ENCODE measurements at places on chromosomes 7 and 10.
A peak's percentile ranks its signal among the peaks of the same experiment; 100 is the strongest.

- no peak for DNase-seq
Observed at GRCh38 chr7:8378349-8379019, 54.9 kb upstream of the NXPH1 start.

- no peak for DNase-seq
Observed at GRCh38 chr10:114678820-114679219, 20.7 kb upstream of the ABLIM1 start.

DNA sequence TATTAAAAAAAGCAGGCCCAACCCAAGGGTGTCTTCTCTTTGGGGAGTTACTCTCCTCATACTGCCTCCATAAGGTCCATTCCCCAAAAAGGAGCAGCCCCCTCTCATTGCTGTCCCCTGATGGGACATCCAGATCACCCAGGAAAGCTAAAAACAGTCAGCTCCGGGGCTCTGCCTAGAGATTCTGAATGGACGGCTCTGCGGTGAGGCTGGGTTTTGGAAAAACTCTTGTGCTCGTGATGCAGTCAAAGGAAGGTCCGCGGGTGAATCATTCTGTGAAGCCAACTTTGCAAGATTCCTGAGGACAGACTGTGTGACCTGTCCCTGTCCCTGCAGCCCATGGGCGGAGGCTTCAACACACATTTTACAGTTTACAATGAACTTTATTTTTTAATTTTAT lies 351.5 kb downstream of the TYW1 start:
- no peak for DNase-seq

- DNase-seq = no peak
Observed at GRCh38 chr7:56007167-56007652, 42.8 kb downstream of the NIPSNAP2 start.

GRCh38 chr7:125830743-125831142 lies 901.1 kb upstream of the POT1 start:
- no peak for DNase-seq

DNA sequence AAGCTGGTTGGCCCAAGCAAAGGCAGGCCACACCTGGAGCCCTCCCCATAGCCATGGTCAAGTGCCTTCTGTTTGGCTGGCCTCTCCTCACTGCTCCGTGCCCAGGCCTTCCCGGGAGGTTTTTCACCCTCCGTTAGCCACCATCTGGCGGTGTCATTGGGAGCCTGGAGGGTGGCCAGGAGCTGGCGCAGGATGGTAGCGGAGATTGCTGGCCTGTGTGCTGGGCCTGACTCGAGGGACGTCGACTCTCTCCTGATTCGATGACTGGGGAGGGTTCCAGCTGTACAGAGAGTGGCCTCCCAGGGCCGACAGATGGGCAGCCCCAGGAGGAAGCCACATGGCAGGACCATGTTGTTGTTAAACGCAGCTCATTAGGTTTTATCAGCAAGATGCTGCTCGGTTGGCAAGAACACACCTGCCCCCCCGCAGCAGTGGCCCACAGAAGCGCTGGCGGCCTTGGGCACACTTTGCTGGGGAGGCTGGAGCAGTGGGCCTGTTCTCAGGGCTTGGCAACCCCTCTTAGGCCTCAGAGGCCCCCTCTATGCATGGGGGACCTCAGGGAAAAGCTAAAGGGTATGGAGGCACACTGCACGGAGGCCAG lies 64.0 kb upstream of the CACUL1 start:
- DNase-seq = no peak

DNA sequence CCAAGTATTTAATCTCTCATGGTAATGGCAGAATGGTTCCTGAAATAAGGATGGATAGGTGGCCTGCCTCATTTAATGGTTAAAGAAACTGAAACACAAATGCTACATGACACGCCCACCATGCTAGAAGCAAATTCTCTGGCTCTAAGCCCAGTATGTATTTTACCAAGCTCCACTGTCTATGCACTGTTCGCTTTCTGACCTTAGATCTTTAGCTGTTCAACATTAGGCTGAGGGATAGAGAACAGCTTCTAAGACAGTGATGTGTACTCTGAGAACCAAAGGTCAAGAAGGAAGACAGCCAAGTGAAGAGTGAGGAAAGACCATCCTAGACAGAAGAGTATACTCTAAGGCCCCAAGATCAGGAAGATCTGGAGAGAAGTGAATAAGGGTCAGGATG lies 26.6 kb downstream of the FAM3C start:
- peak; percentile 51 for DNase-seq

GRCh38 chr10:110033701-110034235 lies 26.0 kb downstream of the ADD3 start:
- DNase-seq = no peak

GRCh38 chr7:131040467-131040932 lies 287.2 kb upstream of the MKLN1 start:
- DNase-seq = peak; percentile 69

DNA sequence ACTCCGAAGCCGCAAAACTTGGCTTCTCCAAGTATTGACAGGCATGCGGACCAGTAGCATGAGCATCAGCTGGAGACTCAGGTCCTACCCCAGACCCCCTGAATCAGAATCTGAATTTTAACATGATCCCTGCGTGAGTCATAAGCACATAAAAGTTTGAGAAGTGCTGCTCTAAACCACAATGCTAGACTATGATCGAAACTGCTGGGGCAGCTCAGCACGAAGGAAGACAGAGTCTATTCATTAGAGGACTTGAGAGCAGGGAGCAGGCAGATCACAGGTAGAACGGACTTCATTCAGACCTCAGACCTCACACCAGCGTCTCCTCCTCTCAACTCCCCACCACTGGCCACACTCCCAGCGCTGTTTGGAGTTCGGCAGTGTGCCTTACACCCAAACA lies 16.9 kb downstream of the CAMK2G start:
- peak; percentile 68 for DNase-seq

DNA sequence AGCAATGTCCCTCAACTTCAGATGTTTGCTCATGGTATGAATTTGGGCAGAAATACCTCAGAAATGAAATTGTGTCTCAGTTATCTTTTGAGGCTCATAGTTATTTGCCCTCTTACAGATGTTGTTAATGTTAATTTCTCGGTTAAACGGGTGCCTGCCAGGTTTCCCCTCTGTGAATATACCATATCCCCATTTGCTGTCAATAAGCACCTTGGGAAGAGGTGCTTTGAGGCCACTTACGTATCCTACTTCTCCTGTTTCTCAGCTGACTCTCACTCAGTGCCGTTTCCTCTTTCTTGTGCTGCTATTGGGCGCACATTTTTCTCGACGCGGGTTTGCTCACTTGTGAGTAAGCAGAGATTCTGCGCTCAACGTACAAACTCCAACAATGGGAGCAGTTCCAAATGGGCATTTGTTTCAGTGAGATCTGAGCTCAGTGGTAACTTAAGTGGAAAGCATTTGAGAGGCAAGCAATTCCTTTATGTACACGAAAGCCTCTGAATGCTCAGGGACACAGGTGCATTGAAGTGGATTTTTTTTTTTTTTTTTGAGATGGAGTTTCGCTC lies 34.8 kb upstream of the JAKMIP3 start:
- no peak for DNase-seq

- no peak for DNase-seq
Observed at GRCh38 chr7:14242175-14242574, 252.7 kb upstream of the ETV1 start.

- DNase-seq = no peak
Observed at GRCh38 chr7:137976696-137977095, 25.2 kb downstream of the CREB3L2 start.

- no peak for DNase-seq
Observed at GRCh38 chr7:72416846-72417245, 4.7 kb upstream of the CALN1 start.

DNA sequence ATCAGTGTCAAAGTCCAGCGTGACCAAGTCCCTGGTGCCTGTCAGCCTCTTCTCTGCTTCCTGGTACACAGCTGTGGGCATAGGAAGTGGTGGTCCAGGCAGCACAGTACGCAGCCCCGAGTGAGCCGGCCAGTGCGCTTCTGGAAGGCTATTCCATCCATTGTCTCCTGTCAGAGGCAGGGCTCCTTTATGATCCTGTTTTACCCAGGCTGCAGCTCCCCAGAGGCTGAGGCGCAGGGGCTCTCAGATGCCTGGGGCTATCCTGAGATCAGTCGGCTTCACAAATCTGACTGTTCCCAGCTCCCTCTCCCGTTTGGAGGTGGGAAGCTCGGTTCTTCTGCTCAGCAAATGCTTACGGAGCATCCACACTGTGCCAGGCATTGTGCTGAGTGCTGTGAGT lies 70.3 kb downstream of the LANCL2 start:
- no peak for DNase-seq

DNA sequence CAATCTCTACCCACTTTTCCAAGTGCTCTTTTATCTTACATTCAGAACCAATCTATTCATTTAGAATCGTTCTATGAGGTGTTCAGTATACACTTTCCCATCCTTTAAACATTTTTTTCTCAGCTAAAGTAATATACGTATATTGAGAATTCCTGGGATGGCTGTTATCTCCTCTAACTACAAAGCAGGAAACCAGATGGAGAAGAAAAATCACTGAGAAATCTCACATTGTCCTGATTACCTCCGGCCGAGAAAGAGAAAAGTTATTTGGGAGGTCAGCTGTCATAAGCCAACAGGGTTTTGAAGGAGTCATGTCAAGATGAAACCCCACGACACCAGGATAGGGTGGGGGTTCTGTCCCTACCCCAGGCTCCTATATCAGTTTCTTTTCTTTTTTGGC lies 99.2 kb upstream of the KDM7A start:
- DNase-seq = no peak

DNA sequence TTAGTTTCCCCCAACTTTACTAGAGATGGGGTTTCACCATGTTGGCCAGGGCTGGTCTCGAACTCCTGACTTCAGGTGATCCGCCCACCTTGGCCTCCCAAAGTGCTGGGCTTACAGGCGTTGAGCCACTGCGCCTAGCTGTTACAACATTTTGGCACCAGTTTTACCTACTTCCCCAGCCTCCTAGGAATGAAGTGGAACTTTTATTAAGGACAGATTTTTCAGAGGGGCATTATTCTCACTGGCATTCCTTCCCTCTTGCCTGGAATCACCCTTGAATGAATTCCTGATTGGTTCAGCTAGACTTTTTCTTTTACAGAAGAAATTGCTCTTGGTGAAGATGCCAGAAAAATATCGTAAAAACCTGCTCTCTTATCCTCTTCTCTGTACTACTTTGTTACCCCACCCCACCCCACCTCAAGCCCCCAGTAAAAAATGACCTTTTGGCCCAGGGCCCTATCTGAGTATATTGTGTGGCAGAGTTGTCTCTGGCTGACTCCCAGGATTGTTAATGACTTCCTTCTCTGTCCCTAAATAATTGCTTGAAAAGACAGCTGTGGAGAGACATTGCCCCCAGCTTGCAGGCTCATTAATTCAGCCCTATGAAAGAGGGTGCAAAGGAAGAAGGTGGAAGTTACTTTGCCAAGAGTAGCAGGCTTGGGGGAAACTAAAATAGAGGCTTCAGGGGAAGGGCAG lies 189.6 kb downstream of the AUTS2 start:
- DNase-seq = no peak

DNA sequence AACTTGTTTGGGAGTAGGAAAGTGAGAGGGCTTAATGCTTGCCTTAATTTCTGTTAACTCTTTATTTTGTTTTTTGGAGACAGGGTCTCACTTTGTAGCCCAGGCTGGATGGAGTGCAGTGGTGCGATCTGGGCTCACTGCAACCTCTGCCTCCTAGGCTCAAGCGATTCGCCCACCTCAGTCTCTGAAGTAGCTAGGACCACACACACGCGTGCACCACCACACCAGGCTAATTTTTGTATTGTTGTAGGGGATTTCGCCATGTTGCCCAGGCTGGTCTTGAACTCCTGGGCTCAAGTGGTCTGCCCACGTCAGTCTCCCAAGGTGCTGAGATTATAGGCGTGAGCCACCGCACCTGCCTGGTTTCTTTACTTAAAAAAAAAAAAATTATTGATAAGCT lies 1.9 kb downstream of the PPP2R2D start:
- no peak for DNase-seq

GRCh38 chr10:2791774-2792443 lies 275.4 kb upstream of the PFKP start:
- no peak for DNase-seq

GRCh38 chr7:154911411-154911810 lies 91.5 kb downstream of the PAXIP1 start:
- no peak for DNase-seq

GRCh38 chr10:103021900-103022293 lies 103.8 kb downstream of the CNNM2 start:
- DNase-seq = peak; percentile 28

- DNase-seq = peak; percentile 38
Observed at GRCh38 chr7:15555381-15555859, 6.4 kb downstream of the AGMO start.

- no peak for DNase-seq
Observed at GRCh38 chr7:35021445-35021844, 15.8 kb downstream of the DPY19L1 start.

DNA sequence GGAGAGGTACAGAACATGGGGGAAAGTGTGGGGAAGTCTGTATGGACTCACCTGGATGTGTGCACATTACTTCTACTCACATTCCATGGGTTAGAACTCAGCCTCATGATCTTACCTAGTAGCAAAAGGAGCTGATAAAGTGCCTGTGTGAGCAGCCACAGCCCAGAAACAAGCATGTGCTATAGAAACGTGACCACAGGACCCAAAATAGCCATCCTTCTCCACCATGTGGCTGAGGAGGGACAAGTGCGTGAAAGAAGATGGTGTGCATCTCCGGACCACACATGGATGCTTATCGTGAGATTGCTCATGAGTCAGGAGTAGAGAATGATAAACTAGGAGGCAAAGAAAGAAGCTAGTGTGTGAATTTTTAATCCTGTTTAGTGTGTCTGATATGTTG lies 336.4 kb upstream of the PLXDC2 start:
- no peak for DNase-seq

GRCh38 chr10:86321568-86321967 lies 45.0 kb downstream of the GRID1 start:
- DNase-seq = no peak

- no peak for DNase-seq
Observed at GRCh38 chr7:136245327-136246004, 268.3 kb upstream of the MTPN start.

GRCh38 chr10:7296076-7296475 lies 114.8 kb downstream of the SFMBT2 start:
- no peak for DNase-seq

DNA sequence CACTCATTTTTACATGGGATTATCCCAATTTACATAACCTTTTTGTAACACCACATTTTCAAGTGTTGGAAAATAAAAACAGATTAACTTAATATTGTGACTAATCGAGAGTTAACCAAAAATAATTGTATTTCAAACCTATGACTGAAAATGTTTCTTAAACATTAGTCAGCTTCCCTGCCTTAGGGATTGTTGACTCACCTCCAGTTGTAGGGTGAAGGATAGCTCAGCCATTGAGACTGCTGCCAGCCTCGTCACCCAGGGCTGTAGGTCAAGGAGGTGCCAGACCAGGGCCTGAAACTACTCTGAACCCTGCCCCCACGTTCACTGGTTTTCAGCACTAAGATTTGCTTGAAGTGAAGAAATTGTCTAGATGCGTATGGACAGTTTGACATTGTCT lies 351.2 kb downstream of the GFRA1 start:
- DNase-seq = peak; percentile 62

- peak; percentile 91 for DNase-seq
Observed at GRCh38 chr10:89207181-89207800, at the start of gene CH25H. CH25H (minus strand) TSS chr10:89207317; CDS start chr10:89207292, 25 bp downstream.
